ENCODE measurements at places on chromosomes 12 and 14.

DNA sequence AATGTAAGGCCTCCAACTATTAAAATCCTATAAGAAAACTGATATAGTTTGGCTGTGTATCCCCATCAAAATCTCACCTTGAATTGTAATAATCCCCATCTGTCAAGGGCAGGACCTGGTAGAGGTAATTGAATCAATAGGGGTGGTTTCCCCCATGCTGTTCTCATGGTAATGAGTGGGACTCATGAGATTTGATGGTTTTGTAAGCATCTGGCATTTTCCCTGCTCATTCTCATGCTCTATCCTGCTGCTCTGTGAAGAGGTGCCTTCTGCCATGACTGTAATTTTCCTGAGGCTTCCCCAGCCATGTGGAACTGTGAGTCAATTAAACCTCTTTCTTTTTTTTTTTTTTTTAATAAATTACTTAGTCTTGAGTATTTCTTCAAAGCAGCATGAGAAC is 31.9 kb downstream of the TSPAN19 start:
- no peak for DNase-seq

DNA sequence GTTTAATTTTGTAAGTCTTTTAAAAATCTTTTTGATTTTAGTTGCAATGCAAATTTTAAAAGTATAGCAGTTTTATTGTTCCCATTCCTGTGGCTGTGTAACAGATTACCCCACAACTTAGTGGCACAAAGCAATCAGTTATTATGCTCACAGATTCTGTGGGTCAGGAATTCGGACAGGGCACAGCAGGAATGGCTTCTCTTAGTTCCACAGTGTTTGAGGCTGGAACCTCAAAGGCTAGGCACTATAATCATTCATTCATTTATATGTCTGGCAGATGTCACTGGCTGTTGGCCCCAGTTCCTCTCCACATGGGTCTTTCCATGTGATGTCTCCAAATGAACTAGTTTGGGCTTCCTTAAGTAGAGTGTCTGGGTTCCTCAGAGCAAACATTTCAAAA is 193.3 kb downstream of the RAD51B start:
- no peak for DNase-seq

- no peak for DNase-seq
Observed at GRCh38 chr14:63663428-63664341, 22.0 kb upstream of the WDR89 start.

DNA sequence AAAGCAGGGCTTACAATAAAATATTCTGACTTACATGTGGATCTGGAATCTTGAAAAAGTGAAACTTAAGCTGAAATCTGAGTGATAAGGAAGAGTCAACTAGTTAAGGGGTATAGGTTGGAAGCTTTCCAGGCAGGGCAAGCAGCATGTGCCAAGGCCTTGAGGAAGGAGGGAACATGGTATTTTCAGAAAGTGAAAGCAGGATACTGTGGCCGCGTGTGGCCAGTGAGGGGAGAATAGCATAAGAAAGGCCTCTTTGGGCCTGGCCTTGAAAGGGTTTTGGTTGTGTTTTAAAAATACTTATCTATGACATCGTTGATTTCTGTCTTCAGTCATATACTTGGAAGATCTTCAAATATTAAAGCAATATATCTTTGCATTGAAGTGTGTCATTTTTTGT is 213.4 kb downstream of the AKAP6 start:
- DNase-seq, result no peak

DNA sequence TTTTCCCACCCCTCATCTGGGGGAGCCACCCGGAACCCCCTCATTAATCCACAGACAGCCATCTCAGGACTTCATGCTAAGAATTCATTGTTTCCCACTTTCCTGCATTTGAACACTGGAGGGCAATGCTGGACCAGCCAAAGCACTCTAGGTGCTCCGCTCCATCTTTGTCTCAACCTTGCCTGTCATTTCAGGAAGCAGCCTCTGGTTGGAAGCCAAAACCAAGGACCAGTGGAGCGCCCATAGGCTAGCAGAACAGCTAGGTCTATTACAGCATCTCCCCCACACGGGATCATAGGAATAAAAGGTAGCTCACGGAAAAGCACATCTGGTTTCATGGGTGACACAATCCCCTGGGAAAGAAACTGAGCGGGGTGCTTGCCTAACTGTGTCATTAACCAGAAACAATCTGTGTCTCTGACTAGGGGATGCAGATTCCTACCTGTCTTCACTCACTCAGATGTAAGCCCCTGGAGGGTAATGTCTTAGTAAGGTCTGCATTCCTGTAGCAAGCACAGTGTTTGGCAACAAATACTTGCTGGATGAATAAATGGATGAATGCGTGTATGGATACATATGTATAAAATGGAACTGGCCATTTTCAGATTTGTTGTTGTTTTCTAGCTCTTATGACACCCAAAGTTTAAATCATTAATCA is 197.0 kb downstream of the DAD1 start:
- no peak for DNase-seq

- no peak for DNase-seq
Observed at GRCh38 chr14:60859525-60859924, 121.4 kb downstream of the TRMT5 start.

- no peak for DNase-seq
Observed at GRCh38 chr12:79388011-79388410, 302.8 kb downstream of the PAWR start.

DNA sequence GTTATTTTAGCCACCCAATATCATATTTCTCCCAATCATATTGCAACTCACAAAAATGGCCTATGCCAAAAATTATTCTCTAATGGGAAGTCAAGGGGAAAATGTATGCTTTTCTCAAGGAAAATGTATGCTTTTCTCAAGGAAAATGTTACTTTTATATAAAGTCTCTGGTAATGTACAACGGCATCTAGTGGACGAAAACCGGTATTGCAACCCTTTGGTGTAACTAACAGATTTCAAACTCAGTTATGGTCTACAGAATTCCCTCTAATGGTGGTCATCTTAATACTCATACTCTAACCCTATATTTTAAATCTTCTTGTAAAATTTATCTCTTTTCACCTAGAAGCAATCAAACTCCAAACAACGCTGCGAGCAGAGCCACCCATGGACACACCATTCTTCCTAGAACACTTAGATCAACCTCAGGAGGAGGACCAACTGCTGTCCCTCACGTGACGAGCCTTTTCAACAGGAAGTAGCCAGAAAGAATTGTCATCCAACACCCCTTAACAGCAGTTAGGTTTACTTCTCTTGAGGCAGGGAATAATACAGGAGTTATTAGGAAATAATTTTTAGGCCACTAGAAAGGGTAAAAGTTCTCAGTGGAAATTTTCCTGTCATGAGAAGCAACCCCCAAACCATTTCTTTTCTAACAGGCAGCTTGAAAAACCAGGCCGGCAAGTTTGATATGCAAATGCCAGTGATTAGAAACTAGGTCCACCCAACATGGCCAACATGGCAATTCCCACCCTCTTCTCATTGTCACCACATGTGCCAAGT is 20.1 kb downstream of the APOBEC1 start:
- no peak for DNase-seq

- no peak for DNase-seq
Observed at GRCh38 chr12:2094597-2094996, 41.8 kb downstream of the CACNA1C start.

DNA sequence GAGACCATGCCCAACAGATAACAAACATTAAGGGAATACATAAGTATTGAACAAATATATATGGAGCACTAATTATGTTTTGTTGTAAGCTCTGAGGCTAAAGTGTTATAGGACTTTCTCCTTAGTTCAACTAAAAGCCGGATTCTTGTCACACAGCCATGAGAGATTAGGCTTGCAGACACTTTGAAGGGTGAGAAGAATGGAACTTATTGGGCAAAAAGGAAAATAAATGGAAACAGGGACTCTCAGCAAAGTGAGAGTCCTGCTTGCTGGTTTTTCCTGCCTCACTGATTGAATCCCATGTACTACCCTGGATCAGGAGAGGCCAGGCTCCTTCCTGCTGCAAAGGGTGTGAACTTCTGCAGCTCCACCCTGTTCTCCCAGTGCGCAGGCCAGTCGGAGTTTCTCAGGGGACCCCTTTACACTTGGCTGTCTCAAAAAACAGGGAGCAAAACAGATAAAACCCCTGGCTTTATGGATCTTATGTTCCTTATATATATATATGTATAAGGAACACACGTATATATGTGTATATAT is 77.1 kb upstream of the FUT8 start:
- no peak for DNase-seq

DNA sequence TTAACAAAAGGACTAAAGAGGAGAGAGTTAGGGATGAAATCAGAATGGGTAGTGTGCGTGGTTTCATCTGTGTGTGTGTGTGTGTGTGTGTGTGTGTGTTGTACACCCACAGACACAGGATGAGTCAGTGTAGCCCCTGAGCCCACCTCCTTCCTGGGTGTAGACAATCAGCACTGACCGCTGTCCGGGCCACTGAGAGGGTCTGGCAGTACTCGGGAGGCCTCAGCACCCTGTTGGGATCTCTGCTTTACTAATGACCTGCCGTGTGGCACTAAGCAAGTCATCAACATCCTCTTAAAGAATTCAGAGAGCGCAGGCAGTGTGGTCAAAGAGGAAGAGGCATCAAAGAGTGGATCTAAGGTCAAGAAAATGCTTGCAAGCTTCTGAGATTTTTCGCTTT is 112.6 kb downstream of the PRMT8 start:
- no peak for DNase-seq

DNA sequence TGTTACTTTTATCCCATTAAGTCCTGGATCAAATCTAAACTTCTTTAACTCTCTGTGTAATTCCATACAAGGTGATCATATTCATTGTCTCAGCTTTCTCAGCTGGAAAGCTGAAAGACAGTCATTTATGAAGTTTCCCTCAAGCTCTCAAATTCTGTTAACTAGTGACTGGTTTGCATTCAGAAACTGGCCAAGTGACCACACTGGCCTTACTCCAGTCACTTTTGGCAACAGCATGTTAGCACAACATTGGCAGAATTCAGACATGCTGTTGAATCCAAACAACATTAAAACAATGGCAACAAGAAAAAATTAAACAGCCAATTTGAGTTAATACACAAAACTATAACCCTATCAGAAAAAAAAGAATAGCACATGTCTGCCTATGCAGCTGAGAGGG is 343.3 kb downstream of the MDGA2 start:
- no peak for DNase-seq

- no peak for DNase-seq
Observed at GRCh38 chr12:510071-510825, 50.5 kb downstream of the B4GALNT3 start.

DNA sequence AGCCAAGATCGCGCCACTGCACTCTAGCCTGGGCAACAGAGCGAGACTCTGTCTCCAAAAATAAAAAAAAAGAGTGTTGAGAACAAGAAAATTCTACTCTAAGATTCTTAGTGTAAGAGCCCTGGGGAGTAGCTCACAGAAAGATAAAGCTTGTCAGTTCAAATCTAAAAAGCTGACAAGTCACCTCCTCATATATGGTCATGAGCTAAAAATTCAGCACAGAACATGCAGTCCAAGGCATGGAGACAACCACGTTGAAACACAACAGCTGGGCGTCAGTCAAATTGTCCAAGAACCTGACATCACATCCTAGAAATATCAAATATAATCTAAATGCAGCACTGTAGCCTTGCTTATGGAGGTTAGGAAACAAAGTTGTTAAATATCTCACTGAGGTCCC is 47.8 kb downstream of the CLIP1 start:
- DNase-seq, result no peak

- no peak for DNase-seq
Observed at GRCh38 chr14:97976861-97977260, 1179.7 kb downstream of the VRK1 start.

DNA sequence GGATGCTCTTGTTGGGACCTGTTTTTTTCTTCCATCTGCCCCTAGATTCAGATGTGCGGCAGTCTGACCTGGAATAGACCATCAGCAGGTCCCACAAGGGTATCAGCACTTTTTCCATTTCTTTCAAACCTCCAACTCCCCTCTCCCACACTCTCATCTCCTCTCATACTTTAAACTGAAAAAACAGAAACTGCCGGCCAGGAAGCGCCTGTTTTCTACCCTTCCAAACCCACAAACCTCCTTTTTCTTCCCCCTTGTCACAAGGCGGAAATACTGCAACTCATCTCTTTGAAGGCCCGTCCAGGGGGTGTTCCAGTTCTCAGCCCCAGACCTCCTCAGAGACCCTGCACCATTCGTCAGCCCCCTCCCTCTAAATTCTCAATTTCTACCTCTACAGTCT is 62.5 kb upstream of the FKBP4 start:
- no peak for DNase-seq

DNA sequence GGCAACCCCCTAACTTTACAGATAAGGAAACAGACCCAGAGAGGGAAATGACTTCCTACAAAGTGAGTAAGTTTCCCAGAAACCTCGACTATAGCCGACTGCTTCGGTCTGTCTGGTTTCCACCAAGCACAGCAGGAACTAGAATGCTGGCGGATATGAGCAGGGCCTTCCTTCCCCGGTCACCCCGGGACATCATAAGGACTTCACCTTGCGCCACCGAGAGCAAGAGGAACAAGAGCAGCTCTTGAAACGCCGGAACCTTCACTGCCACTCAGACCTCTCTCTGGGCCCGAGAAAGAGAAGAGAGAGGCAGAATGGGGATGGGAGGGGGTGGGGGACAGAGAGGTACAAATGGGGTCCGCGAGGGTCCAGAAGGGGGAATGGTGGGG is 29.4 kb upstream of the GPR68 start:
- DNase-seq, result no peak

DNA sequence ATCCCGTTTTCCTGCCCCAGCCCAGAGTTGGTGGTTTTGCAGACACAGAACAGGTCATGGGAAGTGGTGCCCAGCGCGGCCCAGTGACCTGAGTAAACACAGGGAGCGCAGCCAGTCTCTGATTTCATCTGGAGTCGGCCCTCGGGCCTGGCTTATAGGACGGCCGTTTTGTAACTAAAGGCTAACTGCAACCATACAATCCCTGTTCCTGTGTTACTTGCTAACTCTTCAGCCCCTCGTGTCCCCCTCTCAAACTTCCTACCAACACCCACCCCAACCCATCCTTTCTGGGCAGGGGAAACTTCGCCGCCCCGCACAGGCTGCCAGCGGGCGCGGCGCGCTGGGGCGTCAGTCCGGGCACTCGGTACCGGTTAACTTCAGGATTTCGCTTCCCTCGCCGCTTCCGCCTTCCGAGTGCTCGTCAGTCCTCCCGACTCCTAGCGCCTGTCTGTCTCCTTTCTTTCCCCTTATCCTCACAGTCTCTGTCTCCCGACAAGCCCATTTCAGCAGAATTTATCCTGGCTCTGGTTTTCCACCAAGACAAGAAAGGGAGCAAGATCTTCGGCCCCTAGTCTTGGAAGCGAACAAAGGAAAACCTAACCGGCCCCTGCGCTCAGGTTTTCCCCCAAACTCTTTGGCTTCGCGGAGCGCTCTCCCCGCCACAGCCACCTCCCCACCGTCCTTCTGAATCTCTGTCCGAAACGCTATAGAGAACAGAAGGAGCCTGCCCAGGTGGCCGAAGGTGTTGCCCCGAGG is 2.0 kb downstream of the SIX1 start:
- no peak for DNase-seq

DNA sequence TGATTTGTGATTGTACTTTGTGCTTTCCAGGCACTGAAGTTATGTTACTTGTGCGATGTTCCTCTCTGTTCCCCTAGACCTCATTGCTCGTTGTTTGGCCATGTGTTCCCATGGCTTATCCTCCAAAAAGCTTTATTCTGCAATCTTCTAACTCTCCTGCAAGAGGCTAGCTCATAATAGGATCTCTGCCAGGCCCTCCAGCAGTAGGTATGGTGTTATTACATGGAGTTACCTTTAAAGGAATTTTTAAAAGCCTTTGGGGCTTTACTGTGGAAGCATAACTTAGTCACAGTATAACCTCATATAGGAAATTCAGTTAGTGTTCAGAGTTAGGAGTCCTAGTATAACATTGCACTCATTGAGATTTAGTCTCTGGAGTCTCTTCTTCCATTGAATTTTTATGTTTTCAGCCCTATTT is 292.3 kb downstream of the RAD51B start:
- no peak for DNase-seq

Measured in activated T-helper 1 cell treated with Interleukin-2 at 50 U/mL for 16 hours (primary cell).